ENCODE measurements at places on chromosomes 3 and 15.

DNA sequence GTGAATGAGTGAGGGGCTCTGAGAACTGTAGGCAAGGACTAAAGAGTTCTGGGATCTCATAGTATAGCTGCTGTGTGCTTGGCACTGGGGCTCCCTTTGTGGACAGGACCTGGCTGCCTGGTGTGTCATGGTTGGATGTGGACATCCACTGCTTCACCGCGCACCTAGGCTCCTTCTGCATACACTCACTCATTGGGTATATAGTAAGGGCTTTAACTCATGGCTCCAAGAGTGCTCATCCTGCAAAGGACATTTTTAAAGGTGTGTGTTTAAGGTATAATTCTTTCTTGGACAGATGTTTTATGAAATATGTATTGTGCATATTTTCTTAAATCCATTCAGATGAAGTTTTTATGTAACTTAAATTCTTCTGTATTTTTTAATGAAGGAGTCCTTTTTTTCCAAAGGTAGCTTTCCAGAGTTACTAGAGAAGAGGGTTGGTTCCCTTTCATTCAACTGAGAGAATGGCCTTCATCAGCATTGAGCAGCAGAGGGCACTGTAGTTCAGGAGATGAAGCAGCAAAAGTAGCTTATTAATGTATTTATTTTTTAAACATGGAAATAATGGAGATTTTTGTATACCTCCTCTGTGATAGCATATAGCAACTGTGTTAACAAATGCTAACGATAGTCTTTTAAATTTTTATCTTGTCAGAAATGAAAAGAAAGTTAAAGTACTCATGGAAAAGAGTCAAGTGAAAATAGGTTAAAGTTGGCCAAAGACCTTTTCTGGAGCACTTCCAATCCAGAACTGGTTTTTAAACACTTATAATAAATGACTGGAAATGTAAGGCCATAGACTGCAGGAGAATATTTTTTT is 25.2 kb downstream of the OXNAD1 start:
- DNase-seq: peak; percentile 11

- no peak for DNase-seq
Measured at GRCh38 chr3:31181661-31182060, 287.2 kb upstream of the GADL1 start.

DNA sequence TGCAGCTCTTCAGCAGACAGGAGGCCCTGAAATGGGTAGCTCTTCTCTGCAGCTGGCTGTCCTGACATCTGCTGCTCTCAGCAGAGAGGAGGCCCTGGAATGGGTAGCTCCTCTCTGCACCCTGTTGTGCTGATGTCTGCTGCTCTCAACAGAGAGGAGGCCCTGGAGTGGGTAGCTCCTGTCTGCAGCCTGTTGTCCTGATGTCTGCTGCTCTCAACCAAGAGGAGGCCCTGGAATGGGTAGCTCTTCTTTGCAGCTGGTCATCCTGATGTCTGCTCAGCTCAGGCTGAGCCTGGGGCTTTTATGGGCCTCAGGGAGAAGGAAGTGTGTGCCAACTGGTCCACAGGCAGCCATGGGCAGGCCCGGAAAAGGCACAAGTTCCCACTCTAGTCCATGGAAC is 66.6 kb downstream of the PIK3CB start:
- no peak for DNase-seq

DNA sequence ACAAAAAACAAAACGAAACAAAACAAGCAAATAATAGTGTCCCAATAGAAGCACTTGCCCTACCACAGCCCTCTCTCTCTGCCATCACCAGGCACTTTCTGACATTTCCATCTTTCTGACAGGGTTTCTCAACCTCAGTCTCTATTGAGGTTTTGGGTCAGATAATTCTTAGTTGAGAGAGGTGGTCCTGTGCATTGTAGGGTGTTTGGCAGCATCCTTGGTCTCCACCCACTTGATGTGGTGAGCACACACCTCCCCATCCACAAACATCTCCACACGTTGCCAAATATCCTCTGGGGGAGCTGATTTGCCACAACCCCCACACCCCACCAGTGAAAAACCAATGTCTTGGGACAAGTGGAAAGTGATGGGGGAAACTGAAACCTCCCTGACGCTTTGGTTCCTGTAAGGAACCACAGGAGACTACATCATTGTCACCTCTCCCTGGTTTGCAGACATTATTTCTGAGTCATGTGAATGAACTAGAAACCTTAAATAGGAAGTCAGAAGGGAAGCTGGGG is 733.7 kb upstream of the CFAP20DC start:
- DNase-seq: no peak

DNA sequence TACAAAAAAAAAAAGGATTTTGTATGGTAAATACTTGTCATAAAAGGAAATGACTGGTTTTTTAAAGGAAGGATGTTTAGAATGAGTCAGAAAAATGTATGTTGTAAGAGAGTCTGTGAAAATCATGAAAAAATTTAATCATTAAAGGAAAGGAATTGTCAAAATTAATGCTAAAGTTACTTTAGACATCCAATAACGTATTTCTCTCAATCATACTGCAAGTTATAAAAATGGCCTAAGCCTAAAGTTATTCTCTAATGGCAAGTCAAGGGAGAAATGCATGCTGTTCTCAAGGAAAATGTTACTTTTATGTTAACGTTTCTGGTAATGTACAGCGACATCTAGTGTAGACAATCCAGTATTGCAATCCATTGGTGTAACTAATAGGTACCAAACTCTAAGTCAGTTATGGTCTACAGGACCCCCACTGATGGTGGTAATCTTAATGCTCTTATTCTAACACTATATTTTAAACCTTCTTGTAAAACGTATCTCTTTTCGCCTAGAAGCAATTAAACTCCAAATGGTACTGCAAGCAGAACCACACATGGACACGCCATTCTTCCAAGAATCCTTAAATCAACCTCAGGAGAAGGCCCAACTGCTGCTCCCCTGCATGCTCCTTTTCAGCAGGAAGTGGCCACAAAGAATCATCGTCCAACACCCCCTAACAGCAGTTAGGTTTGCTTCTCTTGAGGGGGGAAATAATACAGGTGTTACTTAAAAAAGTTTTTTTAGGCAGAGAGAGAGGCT is 35.2 kb downstream of the NCEH1 start:
- DNase-seq: no peak

DNA sequence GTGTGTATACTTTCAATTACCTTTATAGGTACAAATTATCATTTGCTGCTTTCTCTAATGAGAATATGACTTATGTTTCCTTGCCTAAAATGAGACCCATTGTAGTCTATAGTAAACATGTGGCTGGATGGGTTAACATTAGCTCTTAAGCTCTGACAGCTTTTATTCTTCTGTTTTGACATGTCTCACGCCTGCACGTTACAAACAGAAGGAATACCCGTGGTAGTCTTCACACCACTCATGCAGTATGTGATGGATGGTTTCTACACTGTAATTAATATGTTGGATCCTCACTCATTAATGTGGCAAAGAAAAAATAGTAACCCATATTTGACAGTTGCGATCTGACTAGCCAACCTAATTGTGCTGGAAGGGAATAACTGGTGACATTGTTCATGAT is 133.4 kb upstream of the MITF start:
- DNase-seq: no peak

GRCh38 chr3:165210727-165211126 is 14.5 kb upstream of the SLITRK3 start:
- DNase-seq: no peak

DNA sequence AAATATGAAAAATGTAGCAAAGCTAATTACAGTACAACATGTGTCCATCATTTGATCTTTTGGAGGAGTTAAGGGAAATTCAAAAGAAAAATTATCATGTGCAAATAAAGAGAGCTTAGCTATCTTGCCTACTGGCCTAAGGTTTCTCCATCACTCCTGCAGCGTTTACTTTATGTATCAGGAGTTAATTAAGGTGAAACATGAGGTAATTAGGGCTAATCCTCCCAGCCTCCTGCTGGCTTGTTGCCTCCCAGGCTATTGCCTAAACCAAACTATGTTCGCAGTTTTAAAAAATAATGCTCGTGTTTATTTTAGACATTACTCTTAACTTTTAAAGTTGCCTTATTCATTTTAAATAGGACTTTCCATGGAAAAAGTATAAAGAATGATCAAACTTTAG is 367.5 kb downstream of the ROBO2 start:
- DNase-seq: no peak

DNA sequence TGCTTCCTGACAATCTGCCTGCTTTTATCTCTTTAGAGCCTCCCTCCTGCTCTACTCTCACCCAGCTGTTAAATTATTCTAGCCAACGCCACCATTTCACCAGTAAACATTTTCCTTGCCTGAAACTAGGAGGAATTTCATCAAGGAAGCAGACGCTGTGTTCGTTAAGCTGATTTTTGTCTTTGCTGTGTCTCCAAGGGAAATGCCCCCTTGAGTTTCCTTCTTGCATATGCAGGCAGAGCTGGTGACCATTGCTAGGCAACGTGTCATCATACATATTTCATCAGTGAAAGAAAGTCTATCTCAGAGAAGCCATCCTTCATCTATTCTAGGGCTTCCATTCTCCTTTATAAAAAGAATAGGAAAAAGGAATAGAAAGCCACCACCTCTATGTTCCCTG is 87.0 kb upstream of the ST8SIA2 start:
- no peak for DNase-seq

- no peak for DNase-seq
Measured at GRCh38 chr3:124829819-124830554, 57.2 kb downstream of the ITGB5 start.

DNA sequence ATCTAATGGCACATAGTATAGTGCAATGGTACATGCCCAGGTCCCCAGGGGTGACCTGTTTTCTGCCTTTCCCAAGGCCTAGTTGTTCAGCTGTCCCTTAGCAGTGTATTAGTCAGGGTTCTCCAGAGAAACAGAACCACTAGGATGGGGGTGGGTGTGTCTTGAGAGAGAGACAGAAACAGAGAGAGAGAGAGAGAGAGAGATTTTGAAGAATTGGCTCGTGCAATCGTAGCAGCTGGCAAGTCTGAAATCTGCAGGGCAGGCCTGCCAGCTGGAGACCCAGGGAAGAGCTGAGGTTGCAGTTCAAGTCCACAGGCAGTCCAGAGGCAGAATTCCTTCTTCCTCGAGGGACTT is 90.6 kb upstream of the RNF7 start:
- DNase-seq: no peak

DNA sequence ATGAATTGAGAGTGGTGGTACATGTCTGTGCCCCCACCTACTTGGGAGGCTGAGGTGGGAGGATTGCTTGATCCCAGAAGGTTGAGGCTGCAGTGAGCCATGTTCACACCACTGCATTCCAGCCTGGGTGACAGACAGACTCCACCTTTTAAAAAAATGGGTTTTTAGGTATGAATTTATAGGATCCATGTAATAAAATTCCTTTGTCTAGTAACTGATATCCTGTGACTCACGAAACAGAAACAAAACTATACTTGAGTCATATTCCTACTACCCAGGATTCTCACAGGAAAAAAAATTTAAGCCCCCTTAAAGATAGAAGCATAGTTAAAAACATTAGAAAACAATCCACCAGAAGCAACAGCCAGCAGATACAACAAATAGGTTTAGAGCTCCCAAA is 10.0 kb upstream of the CRTC3 start:
- DNase-seq: peak; percentile 26

- no peak for DNase-seq
Measured at GRCh38 chr3:147371140-147371539, 35.2 kb downstream of the ZIC4 start.

GRCh38 chr15:39269821-39270220 is 311.1 kb upstream of the THBS1 start:
- DNase-seq: no peak

- DNase-seq: no peak
Measured at GRCh38 chr3:154642145-154642544, 212.2 kb upstream of the GPR149 start.

DNA sequence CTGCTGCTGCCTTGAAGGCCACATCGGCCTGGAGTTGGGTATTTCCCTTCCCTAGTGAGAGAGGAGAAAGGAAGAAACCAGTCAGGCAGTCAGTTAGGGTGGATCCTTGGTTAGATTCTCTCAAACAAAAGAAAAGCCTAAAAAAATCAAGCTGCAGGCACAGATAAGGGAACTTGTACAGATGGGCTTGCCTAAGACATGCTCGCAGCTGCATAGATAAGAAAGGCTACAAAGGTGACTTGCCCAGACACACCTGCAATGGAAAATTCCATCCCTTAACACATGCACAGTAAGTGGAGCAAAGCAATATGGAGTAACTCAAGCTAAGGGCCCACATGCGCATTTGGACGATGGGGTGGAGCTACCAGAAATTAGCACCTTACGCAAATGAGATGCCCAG is 199.7 kb upstream of the ARPP21 start:
- DNase-seq: no peak

DNA sequence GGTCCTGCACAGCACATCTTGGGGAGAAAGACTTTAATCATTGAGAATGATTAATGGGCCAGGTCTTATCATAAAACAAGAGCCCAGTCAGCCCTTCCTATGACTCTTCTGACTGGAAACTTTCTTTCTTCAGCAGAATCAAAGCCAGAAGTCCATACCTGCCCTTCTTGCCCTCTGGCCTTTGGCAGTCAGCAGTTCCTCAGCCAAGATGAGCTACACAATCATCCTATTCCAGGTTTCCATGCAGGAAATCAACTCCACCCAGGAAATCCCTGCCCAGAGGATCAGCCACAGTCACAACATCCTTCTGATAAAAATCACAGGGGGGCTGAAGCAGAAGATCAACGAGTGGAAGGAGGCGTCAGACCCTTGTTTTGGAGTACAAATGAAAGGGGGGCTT is 26.9 kb downstream of the ZNF589 start:
- DNase-seq: no peak

DNA sequence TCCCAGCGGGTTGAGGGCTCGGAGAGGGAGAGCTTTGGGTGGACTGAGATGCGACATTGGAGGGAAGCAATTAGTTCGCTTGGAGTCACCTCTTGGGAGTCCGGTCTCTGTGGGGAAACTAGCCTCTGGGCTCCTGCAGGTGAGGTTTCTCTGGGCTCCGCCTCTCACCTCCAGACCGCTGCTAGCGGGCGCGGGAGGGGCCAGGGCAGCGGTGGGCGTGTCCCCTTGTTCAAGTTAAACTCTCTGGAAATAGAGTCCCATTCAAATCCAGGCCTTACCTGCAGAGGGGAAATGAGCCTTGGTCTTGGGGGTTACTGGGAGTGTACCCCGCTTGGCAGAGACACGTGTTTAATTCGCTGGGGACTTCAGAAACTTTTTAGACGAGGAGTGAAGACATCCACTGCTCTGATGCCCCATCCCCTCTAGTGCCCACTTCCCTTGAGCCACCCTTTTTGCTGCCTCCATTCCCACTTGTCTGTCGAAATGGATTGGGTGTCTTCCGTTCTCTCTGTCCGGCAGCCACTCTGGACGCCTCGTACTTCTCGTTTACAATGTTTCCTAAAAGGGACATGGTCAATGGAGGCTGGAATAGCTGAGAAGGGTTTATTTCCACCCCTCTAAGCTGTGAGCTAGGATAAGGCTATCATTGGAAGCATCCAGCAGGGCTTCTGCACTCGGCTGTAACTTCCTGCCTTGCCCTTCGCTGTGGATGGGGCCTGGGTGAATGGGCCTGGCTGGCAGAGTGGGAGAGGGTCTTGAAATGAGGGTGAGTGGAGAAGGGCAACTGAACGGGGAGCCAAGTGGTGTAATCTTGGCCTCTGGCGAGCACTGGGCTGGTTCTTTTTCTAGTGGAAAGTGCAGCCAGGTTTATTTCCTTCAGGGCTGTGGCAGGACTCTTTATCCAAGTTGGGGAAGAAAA is 1.1 kb downstream of the MITF start:
- no peak for DNase-seq

GRCh38 chr3:134161898-134162615 is 88.6 kb downstream of the RYK start:
- DNase-seq: no peak
